CD14-positive monocyte (primary cell): ENCODE measurements at places on chromosomes 1 and 21.
A peak's percentile ranks its signal among the peaks of the same experiment; 100 is the strongest.

GRCh38 chr1:200354243-200354642 lies 55.6 kb downstream of the ZNF281 start:
- peak; percentile 96 for DNase-seq

DNA sequence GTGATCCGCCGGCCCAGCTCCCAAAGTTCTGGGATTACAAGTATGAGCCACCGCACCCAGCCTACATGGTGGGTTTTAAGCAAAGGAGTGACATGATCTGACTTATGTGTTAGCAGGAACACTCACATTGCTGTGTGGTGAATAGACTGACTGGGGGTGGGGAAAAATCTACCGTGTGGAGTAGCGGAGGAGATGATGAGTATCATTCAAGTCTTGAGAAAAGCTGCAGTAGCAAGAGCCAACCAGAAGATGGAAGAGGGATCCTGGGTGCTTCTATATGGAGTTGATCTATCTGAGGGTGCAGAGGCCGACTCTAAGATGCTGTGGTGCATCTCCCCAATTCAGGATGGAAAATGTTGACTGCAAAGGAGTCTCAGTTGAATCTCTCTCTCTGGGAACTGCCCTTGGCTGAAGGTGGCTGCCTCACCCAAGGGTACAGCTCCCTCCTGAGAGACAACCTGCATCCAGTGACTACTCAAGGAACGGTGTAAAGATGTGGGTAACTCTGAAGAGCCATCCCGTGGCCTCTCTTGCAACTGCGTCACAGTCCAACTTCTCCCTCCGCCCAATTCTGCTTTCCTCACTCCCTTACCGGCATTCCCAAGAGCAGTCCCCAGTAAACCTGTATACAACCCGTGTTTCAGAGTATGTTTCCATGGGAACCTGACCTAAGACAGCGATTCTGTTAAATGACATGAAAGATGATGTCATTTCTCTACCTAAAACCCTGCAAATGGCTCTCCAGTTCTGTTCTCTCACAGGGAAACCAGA lies 7.4 kb upstream of the B3GALNT2 start:
- DNase-seq: no peak

DNA sequence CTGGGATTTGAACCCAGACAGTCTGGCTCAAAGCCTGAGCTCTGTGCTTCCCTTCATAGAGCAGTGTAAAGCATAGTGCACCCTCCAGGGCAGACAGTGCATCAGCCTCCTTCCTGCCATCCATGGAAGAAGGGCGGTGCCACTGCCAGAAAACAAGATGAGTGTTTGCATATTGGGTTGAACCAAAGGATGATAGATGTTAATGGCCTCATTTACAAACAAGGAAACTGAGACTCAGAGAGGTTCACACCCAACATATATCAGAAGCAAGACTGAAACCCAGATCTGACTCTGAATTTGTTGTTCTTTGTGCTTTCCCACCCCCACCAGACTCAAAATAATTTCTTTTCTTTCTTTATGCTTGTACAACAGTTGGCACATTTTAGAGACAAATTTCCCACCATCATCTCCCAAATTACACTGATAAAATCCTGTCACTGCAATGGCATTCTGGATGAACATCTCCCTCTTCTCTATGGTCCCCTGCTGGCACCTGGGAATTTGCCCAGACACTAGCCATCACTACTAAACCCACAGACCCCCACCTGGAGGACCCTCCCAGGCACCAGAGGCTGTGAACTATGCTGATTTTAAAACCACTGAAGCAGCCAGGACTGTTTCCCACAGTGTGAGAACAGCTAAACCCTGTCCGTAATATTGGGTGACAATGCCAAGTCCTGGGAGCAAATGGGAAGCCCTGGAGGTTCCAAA lies 45.4 kb upstream of the MPZL1 start:
- no peak for DNase-seq

GRCh38 chr1:30194046-30194619 lies 529.3 kb downstream of the MATN1 start:
- DNase-seq: no peak

- no peak for DNase-seq
Observed at GRCh38 chr21:15774590-15774989, 44.8 kb downstream of the USP25 start.

DNA sequence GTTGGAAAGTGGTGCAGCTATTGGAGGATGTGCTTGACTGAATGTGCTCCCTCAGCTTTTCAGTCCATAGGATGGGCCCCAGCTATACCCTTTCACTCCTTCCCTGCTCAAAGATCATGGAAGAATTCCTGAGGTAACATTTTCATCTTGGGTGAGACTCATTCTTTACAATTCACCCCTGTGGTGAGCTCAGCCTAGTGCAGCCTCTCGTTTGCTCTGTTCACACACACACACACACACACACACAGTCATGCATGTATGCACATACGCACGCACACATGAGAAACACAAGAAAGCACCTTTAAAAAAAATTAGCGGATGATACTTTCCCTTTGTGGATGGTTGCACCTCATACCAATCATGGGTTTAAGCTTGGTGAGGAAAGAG lies 25.8 kb downstream of the CCN1 start:
- no peak for DNase-seq

DNA sequence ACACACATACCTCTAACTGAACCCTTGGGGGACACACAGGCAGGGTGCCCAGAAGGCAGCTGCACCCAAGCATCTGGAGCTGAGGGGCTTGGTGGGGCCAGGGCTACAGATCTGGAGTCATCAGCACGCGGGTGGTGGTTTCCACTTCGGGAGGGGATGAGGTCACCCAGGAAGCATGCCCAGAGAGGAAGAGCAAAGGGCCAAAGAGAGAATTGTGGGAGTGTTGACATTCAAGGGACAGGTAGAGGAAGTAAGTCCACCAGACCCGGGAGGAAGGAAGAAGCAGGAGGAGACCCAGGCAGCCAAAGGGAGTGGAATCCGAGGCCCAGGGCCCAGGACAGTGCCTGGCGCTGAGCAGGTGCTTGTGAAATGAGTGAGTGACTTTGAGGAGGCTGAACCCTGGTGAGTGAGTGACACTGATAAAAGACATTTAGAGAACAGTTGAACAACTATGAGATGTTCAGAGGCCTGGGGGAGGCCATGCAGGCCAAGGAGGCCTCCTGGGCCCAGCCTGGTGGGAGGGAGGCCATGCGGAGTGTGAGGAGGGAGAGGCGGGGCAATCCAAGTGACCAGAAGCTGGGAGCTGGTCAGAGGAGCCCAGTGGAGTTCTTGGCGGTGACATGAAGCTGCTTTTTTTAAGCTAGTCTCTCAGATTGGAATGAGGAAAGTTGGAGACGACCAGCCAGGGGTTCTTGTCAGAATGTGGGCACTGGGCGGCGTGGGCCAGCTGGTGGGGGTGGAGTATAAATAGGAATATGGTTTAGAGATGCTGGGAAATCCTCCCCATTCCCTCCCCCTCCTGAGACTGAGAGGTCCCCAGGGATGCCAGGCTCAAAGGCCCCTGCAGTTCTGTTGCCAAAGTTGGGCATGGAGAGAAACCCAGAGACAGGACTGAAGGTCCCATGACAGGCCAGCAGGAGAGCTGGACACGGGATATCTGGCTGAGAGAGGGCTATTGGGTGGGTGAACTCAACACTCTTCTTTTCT lies 7.9 kb downstream of the CDK18 start:
- DNase-seq: no peak

DNA sequence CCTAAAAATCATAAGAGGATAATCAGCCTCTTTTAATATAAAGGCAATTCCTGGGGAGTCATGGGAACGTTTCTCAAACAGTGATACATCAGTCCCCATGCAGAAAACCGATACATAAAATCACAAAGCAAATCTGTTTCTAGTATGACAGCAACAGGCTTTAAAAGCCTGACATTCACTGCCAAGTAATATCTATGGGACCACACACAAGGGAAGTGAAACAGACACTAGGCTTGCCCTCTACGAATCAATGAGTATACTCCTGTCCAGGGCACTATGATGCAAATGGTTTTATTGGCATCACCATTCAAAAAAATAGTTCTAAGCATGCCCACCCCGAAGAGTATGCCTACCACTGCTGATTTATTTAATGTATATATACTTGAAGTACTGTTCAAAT lies 54.4 kb downstream of the TIAM1 start:
- no peak for DNase-seq
